ENCODE measurements at places on chromosomes 11 and 22. TPM values are rescaled to one million over a fixed set of nuclear protein-coding genes. Genes with fewer than 3 reads are reported as not detected.

Gene ARHGAP32
- total RNA-seq, result 4.4 TPM

Gene ELFN2
- total RNA-seq, result 0.09 TPM

DNA sequence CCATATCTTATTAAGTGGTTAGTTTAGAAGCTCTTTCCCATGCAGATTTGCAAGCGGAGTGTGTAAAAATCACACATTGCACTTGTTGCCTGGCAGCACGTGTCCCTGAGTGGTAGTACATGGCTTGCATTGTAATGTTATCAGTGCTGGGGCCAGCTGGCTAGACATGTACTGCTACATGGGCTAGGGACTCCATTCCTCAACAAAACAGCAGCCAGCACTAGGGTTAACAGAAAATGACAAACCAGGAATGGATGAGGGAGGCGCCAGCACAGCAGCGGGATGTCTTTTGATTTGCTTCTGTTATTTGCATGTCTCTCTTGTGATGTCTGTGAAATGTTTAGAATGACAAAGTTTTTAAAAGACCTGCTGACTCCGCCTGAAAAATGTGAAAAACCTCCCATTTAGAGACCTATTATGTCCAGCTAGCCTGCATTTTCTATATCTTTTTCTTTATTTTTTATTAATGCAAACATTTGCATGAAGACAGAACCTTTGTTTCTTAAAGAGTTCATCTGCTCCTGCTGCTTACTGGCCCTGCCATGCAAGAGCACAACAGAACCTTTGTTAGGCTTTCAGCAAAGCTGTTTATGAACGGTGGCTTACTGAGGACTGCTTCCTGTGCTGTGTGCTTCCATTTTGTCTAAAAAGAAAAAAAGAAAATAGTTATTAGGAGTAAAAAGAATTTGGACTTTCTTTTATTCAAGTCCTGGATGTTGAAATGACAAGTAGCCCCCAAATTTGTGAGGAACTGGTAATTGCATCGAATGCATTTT, 40.7 kb downstream of the CSTPP1 start:
- H3K4me1 ChIP-seq, result no peaks in the 10 kb centered on the region
- no peak overlapping the region for H3K27ac ChIP-seq
- no peaks in the 10 kb centered on the region for H3K36me3 ChIP-seq
- no peaks in the 10 kb centered on the region for H3K27me3 ChIP-seq

- H3K27me3 ChIP-seq, result peaks cover 24% of the 10 kb centered on the region
- no peak for DNase-seq
- no peaks in the 10 kb centered on the region for H3K36me3 ChIP-seq
- no peaks in the 10 kb centered on the region for H3K4me1 ChIP-seq
- H3K4me3 ChIP-seq, result no peak overlapping the region
These were observed 15.7 kb downstream of the DUSP8 start for GRCh38 chr11:1556278-1556902.

DNA sequence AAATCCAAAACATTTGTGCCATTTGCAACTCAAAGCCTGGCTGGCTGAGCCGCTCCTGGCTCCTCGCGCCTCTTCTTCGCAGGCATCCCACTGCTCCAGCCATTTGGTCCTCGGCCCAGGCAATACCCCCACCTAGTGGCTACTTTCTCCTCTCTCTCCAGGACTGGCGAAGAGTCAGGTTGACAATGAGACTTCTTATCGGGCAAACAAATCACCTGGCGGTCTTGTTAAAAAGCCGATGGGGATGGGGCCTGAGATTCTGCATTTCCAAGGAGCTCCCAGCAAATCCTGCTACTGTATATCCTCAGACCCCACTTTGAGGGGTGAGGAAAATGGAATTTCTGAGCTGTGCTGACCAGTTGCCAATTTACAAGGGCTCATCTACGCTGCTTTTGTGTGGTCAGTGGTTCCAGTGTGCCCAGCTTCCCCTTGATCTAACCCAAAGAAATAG, 89.0 kb downstream of the ISX start:
- H3K27me3 ChIP-seq, result no peaks in the 10 kb centered on the region
- H3K27ac ChIP-seq, result no peak overlapping the region
- no peak overlapping the region for H3K4me3 ChIP-seq

GRCh38 chr22:50119169-50119767, 29.5 kb downstream of the MOV10L1 start:
- no peaks in the 10 kb centered on the region for H3K36me3 ChIP-seq
- no peak overlapping the region for H3K27ac ChIP-seq
- H3K4me3 ChIP-seq, result no peak overlapping the region
- no peaks in the 10 kb centered on the region for H3K4me1 ChIP-seq

- H3K27me3 ChIP-seq, result no peaks in the 10 kb centered on the region
- no peak overlapping the region for H3K4me3 ChIP-seq
These were observed 202.9 kb downstream of the GRIK4 start for GRCh38 chr11:120714438-120714837.

Gene TRPM5
- total RNA-seq, result 0.18 TPM

GRCh38 chr11:26105762-26106423, 226.0 kb upstream of the ANO3 start:
- no peaks in the 10 kb centered on the region for H3K4me1 ChIP-seq
- H3K27me3 ChIP-seq, result no peaks in the 10 kb centered on the region
- H3K4me3 ChIP-seq, result no peak overlapping the region
- no peak overlapping the region for H3K27ac ChIP-seq
- no peak for DNase-seq

GRCh38 chr11:10305262-10305963, 540 bp downstream of the ADM start:
- peak overlapping the region; percentile 93 for H3K4me3 ChIP-seq
- H3K4me1 ChIP-seq, result peaks cover 35% of the 10 kb centered on the region
- no peaks in the 10 kb centered on the region for H3K36me3 ChIP-seq
- DNase-seq, result peak; percentile 38
- H3K27ac ChIP-seq, result no peak overlapping the region

DNA sequence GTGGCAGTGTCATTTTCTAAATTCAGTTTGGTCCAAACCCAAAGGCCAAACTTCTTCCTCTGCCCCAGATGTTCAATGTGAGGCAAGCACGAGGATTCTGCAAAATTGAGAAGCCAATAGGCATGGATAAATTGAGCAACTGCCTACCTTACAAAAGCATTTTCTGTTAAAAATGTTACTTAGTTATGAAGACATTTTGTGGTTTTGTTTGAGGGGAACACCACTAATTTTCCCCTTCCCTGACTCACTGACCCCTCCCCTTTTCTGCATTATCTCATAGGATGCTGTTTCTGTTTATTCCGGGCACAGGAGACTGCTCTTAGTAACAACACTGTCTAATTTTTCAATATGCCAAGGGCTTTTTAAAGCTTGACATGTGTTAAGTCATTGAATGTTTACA, 462.8 kb downstream of the INSC start:
- no peak overlapping the region for H3K27ac ChIP-seq
- no peaks in the 10 kb centered on the region for H3K27me3 ChIP-seq
- no peak for DNase-seq
- H3K36me3 ChIP-seq, result no peaks in the 10 kb centered on the region

Gene CYTH4
- total RNA-seq, result 151 TPM

DNA sequence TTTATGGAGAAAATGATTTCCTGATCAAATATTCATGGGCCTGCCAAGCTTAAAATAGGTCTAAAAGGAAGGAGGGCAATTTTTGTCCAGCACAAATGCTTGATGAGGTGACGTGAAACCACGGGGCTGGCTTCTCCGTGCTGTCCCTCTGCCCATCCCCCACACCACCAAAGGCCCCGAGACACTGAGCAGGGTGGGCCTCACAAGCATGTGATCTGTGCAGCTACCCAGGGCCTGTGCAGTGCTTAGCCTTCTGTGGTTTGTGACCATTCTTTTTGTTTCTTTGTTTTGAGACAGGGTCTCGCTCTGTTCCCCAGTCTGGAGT, 94.8 kb upstream of the RTL6 start:
- H3K27me3 ChIP-seq, result peaks cover 63% of the 10 kb centered on the region
- H3K4me1 ChIP-seq, result peaks cover 3% of the 10 kb centered on the region
- no peaks in the 10 kb centered on the region for H3K36me3 ChIP-seq
- H3K4me3 ChIP-seq, result no peak overlapping the region

Gene TMEM132A
- not detected for total RNA-seq
